Stimulated activated CD8-positive, alpha-beta memory T cell treated with anti-CD3 and anti-CD28 coated beads, Interleukin-2, amount 100 ng/mL, for 1 hour (primary cell): ENCODE measurements at places on chromosomes 5 and 9.
A peak's percentile ranks its signal among the peaks of the same experiment; 100 is the strongest.

- DNase-seq, result no peak
Measured at GRCh38 chr9:131658377-131659129, 81.3 kb downstream of the RAPGEF1 start.

GRCh38 chr9:135602789-135603481 is 36.4 kb downstream of the GLT6D1 start:
- DNase-seq, result peak; percentile 20

- no peak for DNase-seq
Measured at GRCh38 chr9:107673861-107674720, 184.5 kb upstream of the KLF4 start.

DNA sequence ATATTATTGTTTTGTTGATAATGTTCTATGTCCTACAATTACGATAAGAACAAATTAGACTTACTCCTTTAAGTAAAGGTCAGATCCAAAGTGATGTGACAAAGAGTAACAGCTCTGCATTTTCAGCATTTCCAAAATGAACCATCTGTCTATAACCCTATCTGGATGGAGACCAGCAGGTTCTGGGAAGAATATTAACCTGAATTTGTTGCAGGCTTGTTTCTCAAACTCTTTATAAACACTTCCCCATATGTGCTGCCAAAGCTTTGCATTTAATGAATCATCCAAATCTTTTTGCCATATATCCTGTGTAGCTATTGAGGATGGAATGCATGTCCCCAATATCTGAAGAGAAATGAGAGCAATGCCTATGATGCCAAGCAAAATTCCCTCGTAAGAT is 198.9 kb upstream of the SLC27A6 start:
- no peak for DNase-seq

DNA sequence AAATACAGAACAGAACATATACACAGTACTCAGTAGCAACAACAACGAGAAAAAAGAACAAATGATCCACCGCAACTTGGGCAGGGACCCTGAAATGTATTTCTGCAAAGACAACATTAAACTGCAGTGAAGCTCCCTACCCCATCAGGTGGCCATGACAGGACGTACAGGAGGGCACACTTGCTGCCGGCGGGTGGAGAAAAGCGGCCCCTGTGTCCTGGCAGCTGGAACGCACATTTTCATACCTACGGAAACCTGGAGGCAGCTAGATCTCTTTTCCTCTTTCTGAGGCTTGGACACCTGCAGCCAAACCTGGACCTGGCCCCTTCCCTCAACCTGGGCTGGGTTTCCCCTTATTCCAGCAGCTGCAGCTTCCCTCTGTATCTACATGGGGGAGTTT is 42.2 kb upstream of the ZNF354B start:
- DNase-seq, result no peak

DNA sequence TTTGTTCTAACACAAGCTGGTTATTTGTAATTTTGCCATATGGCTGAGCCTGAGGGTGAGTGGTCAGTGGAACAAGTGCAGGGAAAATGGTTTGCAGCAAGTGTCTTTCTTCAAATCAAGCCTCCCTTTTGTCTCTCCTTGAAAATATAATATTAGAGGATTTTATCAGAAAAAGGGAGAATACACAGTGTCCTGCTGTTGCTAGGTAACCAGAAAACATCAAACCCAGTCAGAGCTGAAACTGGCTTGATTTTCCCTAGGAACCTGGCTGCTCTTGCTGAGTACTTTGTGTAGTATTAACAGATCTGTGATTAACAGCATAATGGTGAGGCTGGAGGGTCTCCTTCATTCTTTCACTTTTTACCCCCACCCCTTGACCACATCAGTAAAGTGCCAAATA is 314.0 kb downstream of the ARHGEF28 start:
- DNase-seq, result no peak

DNA sequence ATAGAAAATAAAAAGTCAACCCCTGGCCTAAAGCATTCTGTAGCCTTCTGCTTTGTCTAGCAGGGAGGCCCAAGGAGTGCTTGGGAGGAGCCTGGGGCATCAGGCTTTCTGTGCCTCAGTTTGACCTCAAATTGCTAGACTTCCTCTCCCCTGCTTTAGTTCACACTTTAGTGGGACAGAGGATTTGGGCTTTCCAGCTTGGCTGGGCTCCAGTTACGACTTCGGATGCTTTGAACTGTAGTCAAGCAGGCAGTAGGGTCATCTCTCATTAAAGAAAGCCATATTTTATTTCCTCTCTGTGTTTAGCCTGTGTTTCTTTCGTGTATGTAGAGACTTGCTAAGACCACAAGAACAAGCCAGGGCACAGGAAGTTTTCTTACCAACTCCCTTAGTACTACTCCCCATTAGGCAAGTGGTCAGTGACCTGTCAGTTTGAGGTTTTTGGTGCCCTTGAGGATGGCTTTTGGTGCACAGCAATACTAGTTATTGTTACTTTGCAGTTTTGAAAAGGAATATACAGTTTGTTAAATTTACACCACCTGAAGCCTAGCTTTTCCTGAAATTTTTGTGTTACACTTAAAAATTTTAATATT is 334.7 kb downstream of the NDUFS4 start:
- no peak for DNase-seq

GRCh38 chr5:151970885-151971284 is 46.2 kb upstream of the GLRA1 start:
- no peak for DNase-seq

GRCh38 chr5:116930616-116931015 is 356.0 kb upstream of the SEMA6A start:
- DNase-seq, result no peak

DNA sequence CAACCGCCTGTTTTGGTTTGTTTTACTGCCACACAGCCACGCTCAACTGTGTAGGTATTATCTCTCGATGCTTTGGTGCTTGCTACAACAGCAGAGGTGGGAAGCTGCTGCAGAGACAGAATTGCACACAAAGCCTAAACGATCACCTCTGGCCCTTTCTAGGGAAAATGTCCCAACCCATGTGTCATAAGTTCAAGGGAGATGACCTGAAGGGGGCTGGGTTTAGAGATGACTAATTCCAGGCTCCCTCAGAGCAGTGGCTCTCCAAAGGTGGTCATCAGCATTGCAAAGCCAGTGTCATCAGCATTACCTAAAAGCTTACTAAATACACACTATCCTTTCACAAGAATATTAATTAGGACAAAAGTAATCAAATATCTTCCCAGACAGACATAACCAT is 10.9 kb downstream of the ZNF622 start:
- DNase-seq, result no peak

DNA sequence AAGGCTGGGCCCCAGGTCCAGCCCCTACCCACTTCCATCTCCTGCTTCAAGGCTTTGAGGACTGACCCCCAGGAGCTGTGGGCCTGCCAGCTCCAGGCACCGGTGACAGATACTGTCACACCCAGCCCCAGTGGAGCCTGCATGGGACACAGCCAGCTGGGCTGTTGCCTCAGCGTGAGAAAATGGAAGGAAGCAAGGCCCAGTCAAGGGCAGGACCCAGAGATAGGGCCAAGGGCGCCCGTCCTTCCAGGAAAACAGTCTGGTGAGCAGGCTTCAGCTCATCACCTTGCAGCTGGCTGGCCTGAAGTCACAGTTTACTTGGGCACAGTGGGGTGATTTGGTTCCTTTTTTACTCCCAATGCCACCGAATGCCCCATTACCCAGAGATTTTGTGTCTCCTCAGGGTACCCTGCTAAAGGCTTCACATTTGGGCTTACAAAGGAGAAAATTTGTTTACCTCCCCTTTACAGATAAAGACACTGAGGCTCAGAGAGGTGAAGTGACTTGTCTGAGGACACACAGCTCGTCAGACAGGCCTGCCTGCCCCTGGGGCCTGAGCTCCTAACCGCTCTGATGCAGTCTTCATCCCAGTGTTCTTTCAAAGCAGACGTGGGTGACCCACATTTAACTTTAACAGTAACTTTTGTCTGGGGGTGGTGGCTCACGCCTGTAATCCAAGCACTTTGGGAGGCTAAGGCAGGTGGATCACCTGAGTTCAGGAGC is 21.5 kb upstream of the WDR38 start:
- DNase-seq, result no peak

DNA sequence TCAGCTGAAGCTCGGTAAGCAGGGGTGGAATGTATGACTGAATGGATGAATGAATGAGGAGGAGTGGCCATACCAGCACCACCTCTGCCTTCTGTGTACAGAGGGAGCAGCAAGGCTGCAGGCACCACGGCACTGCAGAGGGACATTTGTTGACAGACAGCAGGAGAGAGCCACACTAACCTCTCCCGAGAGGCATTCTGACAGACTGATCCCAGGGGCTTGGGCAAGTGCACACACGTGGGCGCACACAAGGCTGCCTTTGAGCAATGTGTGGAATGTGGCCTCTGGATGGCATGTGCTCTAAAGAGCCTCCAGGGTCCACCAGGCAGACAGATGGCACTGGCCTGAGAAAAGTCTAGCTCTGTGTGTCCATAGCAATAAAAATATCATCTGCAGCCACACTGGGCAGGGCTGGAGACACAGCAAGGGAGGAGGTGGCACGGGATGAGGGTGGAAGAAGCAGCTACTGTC is 111.8 kb downstream of the ACTL7B start:
- no peak for DNase-seq

- no peak for DNase-seq
Measured at GRCh38 chr9:8633784-8634183, 834.2 kb upstream of the DMAC1 start.

- DNase-seq, result no peak
Measured at GRCh38 chr5:34011536-34011935, 3.7 kb upstream of the AMACR start.

DNA sequence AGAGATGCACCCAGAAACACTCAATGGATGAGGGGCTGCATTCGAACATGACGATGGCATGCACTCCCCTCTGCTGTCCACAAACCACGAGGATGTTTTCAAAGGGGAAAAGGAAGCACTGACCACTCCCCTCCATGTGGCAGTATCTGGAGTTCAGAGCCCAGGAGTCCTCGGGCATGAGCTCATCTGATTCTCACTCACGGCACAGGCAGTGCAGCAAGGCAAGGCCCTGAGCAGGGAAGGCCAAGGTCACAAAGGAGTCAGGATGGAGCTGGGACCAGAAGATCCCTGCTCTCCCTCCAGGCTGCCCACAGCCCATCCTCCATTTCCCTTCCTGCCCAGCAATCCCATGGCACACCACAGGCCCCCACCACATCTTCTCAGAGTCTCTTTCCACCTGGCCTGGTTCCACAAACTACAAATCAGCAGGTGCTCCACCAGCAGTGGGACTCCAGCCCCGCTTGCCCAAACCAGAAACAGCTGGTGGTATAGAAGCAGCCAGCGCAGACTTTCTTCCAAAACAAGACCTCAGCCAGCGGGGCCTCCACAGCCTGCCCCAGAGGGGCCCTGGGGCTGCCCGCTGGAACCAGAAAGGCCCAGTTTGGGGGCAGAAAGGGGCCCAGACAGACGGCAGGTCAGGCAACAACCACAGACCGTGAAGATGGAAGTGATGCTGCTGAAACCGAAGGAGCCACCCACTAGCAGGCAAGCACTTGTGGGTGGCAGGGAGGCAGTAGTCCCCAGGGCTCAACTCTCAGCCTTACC is 12.2 kb downstream of the TNIP1 start:
- DNase-seq, result no peak

GRCh38 chr5:143562935-143563334 is 159.4 kb upstream of the NR3C1 start:
- no peak for DNase-seq

DNA sequence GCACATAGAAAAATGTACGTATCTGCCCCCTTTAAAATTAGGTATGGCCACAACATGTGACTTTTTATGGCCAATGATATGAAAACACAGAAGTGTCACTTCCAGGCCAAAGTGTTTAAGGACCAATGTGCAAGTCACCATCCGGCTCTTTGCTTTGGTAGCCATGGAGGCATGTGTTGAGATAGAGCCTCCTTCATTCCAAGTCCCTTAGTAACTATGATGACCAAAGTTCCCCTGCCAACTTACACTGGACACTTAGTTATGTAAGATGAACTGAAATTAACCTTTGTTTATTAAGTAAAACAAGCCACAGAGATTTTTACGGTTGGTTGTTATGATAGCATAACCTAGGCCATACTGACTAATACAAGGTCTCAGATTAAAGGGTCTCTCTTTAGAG is 51.0 kb downstream of the FBN2 start:
- no peak for DNase-seq

- DNase-seq, result no peak
Measured at GRCh38 chr9:85155352-85155751, 485.8 kb downstream of the NTRK2 start.

DNA sequence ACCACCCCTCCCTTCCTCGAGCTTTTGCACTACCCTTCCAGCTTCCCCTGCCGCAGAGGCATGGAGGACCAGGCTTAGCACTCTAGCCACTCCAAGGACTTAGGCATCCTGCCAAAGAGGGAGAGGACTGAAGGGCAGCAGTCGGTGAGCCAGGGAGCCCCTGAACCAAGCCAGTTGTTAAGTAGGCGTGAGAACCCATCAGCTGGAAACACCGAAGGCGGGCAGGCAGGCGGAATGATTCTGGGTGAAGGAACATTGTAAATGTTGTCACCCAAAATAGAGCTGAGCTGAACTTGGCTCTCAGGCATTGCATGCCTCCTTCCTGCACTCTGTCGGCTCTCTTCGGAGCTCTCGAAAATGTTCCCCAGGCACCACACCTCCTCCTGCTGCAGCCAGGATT is 42.8 kb downstream of the NRG2 start:
- DNase-seq, result no peak

DNA sequence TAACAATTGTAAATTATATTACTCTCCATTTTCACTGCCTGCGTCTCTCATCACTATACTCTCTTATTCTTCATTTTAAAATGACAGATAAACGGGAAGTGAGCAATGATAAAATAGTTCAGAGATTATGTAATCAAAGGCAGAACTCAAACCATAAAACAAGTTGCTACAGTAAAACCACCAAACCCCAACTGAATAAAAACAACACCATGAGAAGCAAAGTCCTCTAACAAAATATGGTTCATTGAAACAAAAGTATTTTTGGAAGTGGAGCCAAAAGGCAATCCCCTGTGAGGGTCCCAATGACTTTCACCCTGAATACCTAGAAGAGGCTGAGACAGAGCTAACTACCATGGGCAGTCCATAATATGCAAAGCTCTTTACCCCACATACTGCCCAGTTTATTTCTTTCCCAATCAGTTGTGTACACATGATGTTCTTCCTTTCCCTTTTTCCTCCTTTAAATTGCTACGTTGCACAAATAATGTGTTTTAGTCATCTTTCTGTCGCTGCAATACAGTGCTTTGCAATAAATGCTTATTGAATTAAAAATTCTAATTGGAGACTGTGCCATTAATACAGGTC is 64.0 kb upstream of the PTGER4 start:
- DNase-seq, result no peak

DNA sequence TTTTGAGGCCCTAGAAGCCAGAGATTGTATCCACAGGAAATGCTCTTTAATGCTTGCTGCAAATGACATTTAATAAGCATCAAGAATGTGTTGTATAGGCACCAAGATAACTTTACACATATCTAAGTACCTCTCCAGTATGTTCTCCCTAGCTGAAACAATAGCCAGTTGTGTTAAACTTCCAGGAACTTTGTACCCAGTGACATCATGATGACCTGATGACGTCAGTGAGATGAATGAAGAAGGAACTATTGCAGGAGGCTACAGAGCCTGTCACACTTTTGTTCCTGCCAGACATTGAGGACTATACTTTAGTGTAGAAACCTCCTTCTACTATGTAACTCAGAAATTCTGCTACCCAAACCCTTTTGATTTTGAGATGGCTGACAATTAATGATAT is 129.8 kb downstream of the CD180 start:
- no peak for DNase-seq
